Colonic mucosa (tissue), 4 donors: ENCODE measurements at places on chromosomes 13 and 19. TPM values are rescaled to one million over a fixed set of nuclear protein-coding genes. Genes with fewer than 3 reads are reported as not detected.

DNA sequence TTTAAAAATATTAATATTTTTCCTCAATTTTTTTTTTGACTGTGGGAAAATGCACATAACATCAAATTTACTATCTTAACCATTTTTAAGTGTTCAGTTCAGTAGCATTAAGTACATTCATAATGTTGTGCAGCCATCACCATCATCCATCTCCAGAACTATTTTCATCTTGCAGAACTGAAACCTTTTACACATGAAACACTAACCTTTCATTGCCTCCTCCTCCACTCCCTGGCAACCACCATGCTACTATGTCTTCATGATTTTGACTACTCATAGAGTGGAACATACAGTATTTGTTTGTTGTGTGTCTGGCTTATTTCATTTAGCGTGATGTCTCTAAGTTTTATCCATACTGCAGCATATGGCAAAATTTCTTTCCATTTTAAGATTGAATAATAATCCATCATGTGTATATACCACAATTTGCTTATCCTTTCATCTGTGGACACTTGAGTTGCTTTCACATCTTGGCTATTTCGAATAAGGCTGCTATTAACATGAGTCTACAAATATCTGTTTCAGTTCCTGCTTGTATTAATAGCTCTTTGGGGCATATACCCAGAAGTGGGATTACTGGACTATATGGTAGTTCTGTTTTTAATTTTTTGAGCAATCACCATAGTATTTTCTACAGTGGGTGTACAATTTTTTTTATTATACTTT, 376.4 kb downstream of the MTUS2 start:
- no peak for DNase-seq

DNA sequence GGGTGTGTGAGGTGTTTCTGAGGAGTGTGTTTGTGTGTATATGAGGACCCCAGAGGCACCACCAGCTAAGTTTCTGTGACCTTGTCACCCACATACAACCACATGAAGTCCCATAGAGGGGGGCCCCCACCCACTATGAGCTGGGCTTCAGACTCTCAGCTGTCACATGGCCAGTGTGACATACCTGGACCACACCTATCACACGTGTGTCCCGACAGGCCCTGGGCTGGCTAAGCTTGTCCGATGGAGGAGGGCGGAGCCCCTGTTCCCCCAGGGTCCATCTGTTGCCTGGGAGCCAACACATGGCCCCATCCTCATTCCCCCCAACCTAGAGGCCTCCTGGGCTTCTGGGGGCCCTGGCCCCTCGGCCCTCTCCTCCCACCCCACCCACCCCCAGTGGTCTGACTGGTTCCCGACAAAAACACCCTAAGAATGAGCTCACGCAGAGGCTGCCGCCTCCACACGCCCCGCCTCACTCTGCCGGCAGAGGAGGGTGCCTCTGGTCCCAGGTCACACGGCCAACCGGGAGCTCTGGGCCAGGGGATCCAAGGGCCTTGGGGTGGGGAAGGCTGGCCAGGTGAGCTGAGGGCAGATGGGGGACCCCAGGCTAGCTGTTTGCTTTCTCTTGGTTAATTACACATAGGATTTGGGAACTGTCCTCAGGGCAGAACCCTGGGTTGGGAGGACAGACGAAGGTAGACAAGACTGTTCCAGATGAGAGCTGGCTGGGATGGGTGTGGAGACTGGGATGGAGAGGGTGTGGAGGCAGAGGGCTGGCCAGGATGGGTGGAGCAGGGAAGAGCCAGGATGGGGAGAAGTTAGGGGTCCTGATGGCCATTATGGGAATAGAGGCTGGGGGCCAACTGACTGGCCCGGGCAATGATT, 4.3 kb downstream of the KLC3 start:
- no peak for DNase-seq

- DNase-seq = no peak
Observed at GRCh38 chr19:54536956-54537355, 34.3 kb downstream of the LAIR2 start.

- no peak for DNase-seq
Observed at GRCh38 chr19:48120505-48120904, 9.9 kb upstream of the PLA2G4C start.

DNA sequence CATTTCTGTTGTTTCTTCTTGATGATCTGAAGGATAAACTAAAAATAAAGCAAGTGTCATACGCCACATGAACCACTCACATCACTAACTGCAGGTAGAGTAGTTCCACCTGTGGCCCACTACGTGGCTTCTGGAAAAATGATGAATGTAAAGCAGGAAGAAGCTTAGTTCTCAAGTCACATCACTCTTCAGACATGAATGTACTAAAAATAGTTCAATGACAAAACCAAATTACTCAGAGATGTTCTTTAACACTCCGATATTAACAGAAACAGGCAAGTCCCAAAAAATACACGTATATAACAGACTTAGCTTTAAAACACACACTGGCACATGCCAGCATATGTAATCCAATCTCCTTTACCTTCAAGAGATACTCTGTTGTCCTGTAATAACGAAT, 21.6 kb downstream of the RAB20 start:
- no peak for DNase-seq

- DNase-seq = peak; percentile 47
Observed at GRCh38 chr19:17420475-17420924, 653 bp downstream of the MVB12A start.

- DNase-seq = no peak
Observed at GRCh38 chr19:53586277-53586691, 45.5 kb upstream of the DPRX start.

- no peak for DNase-seq
Observed at GRCh38 chr19:49489601-49490167, 2.3 kb downstream of the RPL13A start.

GRCh38 chr13:37109051-37109678, 3.7 kb upstream of the CSNK1A1L start:
- DNase-seq = no peak

- no peak for DNase-seq
Observed at GRCh38 chr13:100675661-100676129, 1.1 kb upstream of the TMTC4 start.

DNA sequence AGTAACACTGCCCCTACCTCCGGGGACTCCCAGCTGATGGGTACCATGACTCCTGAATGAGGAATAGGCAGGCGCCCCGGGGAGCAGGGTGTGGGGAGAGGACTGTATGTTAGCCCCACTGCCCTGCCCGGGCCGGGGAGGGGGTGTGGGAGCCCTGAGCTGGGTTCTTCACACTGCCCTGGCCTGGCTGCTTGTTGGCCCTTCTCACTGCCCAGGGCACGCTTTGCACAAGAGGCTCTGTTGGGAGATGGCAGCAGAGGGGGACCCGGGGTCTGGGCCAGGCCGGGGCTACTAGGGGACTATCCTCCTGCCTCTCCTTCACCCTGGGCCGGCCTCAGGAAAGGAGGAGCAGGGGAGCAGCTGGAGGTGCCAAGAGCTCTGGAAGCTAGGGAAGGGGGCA, 19.3 kb upstream of the KCTD15 start:
- no peak for DNase-seq

DNA sequence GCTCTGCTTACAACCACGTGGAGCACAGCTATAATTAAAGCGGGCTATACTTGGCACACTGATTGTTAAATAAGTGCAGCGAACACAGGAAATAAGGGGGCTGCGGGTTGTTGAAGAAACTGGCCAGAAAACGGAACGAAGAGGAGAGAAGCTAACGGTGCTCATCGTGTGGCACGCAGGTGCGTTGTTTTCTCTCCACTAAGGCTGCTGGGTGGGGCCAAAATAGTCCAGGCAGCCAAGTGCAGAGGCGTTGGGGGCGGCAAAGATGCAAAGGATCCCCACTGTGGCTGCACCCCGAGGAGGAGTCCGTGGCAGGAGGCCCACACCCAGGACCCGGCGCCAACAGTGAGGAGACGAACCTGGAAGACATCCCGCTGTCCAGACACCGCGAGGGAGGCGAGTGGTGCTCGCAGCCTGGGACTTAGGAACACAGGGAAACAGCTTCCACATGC, 8.1 kb upstream of the ARL11 start:
- no peak for DNase-seq

RASGRP4 gene
- total RNA-seq = 0.84 TPM

TMEM255B gene
- 4.2 TPM for total RNA-seq

ANKRD24 gene
- 1.8 TPM for total RNA-seq
